ENCODE measurements at places on chromosomes 11 and 22.

DNA sequence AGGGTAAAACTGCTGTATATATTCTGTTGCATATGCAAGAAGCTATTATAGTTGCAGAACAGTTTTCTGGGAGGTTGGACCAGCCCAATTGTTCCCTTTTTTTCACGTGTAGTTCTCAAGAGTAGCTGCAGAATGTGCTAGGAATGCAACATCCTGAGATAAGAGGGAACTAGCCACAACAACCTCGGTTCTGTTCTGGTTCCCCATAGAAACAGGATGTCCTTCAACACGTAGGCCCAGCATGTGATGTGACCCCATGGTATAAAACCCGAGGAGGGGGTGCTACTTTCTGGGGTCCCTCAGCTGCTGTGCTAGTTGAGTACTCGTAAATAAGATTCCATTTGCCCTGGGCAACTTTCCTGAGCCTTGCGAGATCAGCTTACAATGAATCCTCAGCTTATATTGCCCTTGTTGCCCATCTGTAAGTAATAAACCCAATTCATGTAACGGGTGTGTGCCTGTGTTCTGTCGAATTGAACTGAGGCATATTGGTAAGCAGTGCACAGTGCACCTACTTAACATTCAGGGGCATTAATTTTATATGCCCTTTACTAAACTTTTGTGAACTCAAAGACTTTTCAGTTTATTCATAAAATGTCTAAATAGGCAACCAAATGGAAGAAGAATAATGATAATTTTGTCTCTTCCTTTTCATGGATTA, 23.0 kb upstream of the TRAF6 start:
- DNase-seq, result peak; percentile 68

DNA sequence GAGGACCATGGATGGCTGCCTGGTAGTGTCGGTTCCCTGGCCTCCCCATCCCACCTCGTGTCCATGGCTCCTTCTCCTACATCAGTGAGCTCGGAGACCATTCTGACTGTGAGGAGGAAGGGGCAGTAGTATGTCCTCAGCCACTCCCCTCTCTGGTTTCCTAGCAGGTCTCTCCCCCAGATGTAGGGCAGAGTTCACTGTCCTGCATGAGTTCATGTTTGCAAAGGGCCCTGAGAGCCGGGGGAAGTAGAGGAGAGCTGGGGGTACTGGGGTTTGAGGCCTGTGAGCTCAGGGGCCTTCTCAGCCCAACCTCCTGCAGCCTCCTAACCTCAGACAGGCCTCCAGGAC, 18.4 kb upstream of the ST3GAL4 start:
- DNase-seq, result no peak

GRCh38 chr22:44592824-44593148, 94.8 kb upstream of the RTL6 start:
- no peak for DNase-seq

GRCh38 chr11:46422588-46422987, 31.0 kb upstream of the CHRM4 start:
- DNase-seq, result no peak

- DNase-seq, result no peak
These were observed 384.5 kb upstream of the KIRREL3 start for GRCh38 chr11:127385071-127385470.

DNA sequence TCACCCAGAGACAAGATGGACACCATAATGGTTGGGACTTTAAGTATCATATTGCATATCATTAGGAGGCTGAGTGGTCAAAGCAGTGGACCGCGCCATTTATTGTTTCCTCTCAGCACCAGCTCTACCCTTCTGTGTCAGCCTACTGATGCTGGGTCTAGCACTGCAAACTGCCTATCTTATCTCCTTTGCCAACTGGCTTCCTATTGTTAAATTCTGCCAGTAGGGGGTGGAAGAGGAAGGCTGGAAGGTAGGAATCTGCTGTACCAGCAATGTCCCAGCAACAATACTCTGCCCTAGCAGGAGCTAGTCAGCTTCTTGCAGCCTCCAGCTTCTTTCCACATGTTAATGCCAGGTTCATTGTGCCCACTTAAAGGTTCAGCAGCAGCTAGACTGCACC, 367.1 kb upstream of the PDGFD start:
- DNase-seq, result peak; percentile 40

DNA sequence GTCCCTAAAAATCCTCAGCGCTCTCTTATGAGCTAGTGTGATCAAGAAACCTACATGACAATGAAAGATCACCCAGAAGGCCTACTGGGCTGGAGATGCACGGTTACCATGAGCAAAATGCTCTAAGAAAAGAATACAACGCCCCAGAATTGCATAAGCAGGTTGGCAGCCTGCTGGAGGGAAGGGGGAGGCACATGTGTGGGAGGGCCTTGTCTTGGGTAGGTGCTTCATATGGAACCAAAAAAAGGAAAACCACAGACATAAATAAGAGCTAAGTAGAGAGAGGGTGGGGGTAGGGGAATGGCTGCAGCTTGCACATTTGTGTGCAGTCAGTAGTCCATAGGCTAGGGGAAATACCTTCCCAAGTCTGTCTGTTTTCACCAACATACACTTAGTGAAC, 2.8 kb downstream of the SIAE start:
- DNase-seq, result no peak

GRCh38 chr11:128575961-128576350, 11.4 kb downstream of the ETS1 start:
- DNase-seq, result peak; percentile 47
